ENCODE measurements at places on chromosomes 6 and 20.
A peak's percentile ranks its signal among the peaks of the same experiment; 100 is the strongest.

GRCh38 chr6:169997187-169997929 is 245.9 kb downstream of the ERMARD start:
- DNase-seq, result no peak

GRCh38 chr20:15818651-15819071 is 754.6 kb downstream of the KIF16B start:
- DNase-seq, result no peak

GRCh38 chr6:19753826-19754225 is 83.3 kb upstream of the ID4 start:
- no peak for DNase-seq

DNA sequence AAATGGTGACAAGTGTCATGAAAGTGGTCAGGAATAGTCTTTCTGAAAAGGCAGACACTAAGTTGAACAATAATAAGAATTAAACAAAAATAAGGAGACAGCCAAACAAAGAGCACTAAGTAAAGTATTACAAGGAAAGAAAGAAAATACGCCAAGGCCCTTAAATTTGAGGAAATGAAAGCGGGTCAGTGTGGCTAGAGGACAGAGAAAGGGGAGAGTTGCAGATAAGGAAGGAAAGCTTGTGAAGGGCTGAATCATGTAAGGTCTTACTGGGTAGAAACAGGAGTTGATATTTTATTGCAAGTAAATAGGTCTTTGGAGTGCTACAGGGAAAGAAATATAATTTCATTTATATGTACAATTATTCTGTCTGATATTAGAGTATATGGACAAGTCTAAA is 732.1 kb downstream of the EPHA7 start:
- DNase-seq, result no peak

DNA sequence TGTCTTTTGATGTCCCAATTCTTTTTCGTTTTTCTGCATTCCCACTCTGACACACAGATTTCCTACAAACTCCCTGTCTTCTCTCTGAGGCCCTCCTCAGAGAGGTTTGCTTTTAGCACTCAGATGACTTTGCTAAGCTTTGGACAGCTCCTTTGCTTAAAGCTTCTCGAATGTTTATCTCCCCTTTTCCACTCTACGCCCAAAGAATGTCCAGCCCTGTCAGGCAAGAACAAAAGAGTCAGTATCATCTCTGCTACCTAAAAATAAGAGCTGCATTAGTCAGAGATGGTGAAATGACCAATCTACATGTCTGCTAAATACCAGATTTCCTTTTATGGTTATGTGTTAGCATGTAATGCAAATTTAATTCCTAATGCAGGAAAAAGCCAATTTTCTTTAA is 56.8 kb downstream of the PREP start:
- no peak for DNase-seq

GRCh38 chr20:32358883-32359632 is 927 bp downstream of the ASXL1 start:
- DNase-seq, result peak; percentile 92

- DNase-seq, result no peak
These were observed 73.8 kb downstream of the TOX2 start for GRCh38 chr20:43988451-43988850.

DNA sequence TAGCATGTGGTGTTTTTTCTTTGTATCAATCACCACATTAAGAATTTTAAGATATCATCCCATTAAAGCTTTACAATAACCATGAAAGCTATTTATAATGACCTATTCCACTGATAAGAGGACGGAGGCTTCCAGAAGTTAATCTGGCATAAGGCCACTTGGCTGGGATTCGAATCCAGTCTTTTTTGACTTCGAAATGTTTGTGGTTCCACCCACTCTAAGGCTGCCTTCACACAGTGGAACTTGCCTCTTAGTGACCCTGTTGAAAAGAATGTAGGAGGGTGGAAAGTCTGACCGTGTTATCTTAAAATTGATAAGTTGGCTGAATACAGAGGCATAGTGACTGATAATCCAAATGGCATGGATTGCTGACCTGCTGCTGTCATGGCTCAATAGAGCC is 959.7 kb downstream of the KIF16B start:
- DNase-seq, result no peak

- no peak for DNase-seq
These were observed 54.1 kb downstream of the CDS2 start for GRCh38 chr20:5180933-5181332.

DNA sequence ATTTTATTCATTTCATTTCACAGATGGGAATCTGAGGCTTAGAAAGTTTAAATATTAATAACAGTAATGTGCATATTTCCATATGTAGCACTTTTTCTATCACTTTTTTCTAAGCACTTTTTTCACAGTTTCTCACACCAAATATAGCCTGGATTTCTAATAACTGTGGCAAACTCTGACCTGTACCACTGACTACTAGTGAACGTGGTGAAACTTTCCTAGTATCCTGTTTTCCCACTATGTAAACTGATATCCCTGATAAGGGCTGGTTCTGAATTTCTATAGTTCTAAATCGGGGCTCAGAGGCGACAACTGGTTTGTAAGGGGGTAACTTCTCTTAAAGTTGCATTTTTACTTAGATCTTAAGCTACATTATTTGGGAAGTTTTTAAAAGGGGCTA is 32.6 kb downstream of the MAP7 start:
- no peak for DNase-seq

DNA sequence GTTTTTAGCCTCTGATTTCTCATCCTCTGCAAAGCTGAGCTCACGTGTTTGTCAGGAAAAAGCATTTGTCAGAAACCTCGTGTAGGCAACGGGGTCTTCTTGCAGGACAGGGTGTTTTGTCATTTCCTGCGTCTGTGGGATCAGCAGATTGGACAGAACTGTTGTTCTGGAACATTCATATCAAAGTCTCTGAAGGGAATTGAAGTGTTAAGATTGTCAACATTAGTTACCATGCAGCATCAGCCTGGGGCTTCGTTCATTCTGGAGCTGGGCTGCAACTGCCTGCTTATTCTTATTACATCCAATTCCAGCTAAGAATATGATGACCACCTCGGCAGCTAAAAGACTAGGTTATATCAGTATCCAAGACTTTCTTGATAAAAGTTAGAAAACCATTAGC is 71.0 kb upstream of the RALGAPA2 start:
- DNase-seq, result no peak

DNA sequence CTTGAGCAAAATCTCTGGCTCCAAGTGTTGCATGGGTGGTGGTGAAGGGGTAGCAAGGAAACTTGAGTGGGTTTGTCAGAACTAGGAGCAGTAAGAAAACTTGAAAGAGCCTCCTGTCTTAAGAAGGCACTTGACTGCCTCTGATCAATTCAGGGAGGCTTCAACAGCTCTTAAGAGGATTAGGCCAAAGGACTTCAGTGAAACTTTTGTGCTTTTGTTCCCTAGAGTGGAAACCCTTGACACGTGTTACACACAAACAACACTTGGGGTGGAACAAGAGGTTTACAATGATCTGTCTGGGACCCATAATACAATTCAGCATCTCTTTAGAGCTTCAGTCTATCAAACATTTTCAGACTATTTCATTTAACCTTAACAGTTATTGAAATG is 80.1 kb upstream of the ARMC2 start:
- no peak for DNase-seq

GRCh38 chr20:45779011-45779915 is 12.4 kb downstream of the WFDC3 start:
- no peak for DNase-seq

DNA sequence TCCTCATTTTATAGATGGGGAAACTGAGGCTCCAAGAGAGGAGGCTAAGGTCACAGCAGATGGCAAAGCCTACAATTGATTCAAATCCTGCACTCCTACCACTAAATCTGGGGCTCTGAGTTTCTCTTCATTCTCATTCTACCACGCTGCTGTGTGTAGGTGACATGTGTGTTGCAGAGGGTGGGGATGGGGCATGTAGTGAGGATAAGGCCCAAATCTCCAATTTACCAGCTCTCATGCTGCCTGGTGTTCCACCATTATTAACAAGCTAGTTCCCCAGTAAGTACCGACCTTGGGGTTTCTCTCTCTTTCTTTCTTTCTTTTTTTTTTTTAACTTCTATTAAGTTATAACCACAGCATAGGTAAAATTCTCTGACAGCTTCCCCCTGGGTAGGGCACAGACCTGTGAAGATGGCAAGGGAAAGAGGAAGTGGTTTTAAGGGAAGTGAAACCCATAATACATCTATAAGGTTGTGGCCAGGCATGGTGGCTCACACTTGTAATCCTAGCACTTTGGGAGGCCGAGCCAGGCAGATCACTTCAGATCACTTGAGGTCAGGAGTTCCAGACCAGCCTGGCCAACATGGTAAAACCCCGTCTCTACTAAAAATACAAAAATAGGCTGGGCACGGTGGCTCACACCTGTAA is 13.0 kb upstream of the MATN4 start:
- DNase-seq, result no peak

DNA sequence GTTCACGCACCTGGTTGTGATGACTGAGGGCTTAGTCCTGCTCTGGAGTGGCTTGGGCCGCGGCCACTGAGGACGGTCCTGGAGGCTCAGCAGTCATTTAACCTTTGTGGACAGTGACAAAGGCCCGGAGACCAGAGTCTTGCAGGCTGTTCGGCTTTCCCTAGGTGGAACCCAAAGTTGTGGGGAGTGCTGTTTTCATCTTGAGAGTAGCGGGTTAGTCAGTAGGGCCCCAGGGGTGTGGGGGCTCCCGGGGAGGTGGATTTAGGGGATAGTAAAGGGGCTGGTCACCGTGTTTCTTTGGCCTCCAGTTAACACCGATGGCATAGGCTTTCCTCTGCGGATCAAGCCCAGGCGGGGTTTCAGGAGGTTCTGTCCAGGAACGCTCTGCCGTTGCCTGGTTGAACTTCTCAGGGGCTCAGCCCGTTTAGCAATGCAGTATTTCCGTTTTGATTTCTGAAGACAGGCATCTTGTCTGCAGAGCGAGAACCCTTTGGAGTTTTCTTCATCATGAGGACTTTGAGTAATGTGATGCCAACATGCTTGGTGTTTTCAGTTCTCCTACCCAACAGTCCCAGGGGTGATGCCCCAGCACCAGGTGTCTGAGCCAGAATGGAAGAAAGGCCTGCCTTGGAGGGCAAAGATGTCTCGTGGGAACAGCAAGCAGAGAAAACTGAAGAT is 31.8 kb downstream of the ZNF831 start:
- no peak for DNase-seq

- no peak for DNase-seq
These were observed 87.4 kb upstream of the PLCB4 start for GRCh38 chr20:8981482-8981881.

GRCh38 chr6:22642254-22642653 is 72.9 kb downstream of the HDGFL1 start:
- DNase-seq, result no peak

- DNase-seq, result no peak
These were observed 4.3 kb upstream of the AKIRIN2 start for GRCh38 chr6:87706187-87706966.

GRCh38 chr6:110560239-110561007 is 84.0 kb upstream of the SLC22A16 start:
- no peak for DNase-seq

DNA sequence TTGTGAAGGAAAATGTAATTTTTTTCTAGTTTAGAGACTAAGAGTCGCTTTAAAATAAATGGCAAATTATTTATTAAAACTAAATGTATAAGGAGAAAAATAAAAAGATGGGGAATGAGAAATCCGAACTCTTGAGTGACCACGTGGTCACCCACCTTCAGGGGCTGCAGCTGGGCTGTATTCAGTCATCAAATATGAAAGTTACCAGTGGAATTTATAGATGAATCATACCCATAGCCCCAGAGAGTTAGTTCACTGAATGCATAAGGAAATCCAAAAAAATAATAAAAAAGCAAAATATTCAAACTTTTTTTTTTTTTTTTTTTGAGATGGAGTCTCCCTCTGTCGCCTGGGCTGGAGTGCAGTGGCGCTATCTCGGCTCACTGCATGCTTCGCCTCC is 947.7 kb upstream of the ADGRB3 start:
- no peak for DNase-seq

DNA sequence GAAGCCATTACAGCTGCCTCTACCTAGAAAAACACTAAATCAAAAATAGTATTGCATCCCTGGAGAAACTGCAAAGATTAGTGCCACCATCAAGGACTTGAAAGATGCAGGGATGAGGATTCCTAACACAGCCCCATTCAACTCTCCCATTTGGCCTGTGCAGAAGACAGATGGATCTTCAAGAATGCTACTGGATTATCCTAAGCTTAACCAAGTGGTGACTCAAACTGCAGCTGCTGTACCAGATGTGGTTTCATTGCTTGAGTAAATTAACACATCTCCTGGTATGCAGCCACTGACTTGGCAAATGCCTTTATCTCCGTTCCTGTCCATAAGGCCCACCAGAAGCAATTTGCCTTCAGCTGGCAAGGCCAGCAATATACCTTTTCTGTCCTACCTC is 117.4 kb downstream of the TBC1D32 start:
- DNase-seq, result no peak

DNA sequence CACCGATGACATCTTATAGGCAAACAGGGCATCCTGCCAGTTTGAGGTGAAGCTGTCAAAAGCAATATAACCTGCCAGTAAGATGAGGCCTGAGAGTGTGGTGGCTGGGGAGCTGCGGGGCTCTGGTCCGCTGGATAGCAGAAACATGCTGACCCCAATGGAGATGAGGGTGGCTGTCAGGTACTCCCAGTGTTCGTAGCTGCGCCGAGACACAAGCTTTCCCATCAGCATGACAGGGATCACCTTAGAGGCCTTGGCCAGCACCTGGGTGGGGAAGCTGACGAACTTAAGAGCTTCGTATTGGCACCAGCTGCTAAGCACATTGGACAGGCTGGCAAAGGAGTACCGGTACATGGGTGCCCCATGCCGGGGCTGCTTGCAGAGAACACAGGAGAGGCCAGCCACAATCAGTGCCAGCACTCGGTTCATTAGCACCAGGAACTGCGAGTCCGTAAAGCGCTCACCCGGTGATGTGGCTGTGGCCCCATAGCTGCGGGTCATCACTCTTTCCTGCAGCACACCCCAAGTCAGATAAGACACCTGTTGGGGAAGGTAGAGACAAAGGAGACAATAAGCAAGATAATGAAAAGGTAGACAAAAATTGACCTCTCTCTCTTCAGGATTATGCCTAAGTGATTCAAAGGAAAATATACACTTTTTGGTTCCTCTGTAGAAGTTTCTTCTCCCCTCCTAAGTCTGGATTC is 2.1 kb downstream of the SLC35B2 start:
- no peak for DNase-seq

DNA sequence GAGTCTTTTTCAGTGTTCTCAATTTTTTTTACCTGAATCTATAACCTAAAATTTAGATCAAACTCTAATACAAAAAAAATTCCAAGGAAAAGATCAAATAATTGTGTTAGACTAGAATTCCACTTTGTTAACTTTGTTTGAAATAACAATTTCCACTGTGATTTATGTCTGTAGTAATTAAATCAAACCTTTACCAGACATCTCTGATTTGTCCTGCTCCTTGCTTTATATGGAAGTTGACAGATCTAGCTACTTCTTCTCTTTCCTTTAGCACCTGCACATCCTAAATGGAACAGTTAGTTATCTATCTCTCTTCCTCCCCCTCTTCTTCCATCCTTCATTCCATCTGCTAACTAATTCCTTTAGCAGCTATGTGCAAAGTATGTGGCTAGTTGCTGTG is 99.5 kb upstream of the TMEM30A start:
- DNase-seq, result no peak

Data from SK-N-SH (cell line).